RPMI7951 (cell line): ENCODE measurements at places on chromosomes 16 and 17.
A peak's percentile ranks its signal among the peaks of the same experiment; 100 is the strongest.

DNA sequence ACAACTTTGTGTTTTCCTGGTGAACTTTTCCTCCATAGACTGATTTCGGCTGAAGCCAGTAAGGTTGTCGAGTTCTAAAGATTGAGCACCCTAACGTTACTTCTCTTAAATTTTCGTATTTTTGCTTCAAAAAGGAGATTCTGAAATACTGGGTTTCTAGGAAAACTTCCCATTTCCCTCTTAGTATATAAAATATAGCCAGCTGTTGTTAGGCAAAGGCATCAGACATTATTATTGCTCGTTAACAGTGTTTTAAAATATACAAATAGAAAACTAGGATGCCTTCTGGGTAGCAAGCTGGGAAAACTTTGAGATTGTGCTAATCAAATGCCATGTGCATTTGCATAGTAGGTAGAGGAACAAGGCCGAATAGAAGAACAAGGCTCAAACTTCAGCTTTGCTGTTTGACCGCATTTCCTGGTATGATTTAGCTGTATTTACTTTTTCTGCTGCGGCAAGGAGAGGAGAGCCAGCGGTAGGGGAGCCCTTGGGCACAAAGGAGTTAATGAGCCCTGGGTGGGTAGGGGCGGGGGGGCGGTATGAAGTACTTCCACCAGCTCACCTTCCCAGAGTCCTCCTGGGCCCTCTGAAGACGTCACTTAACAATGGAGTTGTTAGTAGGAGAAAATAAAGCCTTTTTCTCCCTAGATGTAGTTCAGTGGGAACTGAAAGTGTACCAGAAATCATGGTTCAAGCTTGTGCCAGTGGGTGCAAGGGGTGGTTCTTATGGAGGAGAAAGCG, 151.9 kb downstream of the MSI2 start:
- no peak for DNase-seq

DNA sequence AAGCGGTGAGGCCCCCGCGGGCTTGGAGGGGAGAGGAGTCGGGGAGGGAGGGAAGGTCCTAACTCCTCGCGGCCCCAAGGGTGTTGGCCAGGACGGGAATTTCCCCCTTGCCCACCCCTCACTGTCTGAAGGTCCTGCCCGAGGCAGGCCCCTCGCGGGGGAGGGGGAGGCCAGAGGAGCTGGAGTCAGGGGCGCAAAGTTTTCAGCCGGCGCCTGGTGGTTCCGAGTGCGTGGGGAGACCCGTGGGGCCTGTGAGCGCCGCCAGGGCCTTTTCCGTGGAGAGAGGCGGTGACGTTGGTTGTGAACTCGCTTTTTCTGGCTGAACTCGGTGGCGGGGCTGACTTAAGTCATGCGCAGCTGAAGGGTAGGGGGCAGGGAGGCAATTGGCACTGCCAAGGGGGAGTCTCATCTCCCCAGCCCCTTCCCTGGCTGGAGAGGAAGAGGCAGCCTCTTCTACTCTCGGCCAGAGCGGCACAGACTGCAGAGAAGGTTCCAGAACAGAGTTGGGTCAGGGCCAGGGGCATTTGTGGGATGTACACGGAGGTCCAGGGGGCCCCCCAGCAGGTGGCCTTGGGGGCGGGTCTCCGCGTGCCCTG, 1.5 kb downstream of the CACNA1H start:
- DNase-seq = no peak

- DNase-seq = no peak
Observed at GRCh38 chr17:38969281-38969680, 2.1 kb upstream of the FBXO47 start.

DNA sequence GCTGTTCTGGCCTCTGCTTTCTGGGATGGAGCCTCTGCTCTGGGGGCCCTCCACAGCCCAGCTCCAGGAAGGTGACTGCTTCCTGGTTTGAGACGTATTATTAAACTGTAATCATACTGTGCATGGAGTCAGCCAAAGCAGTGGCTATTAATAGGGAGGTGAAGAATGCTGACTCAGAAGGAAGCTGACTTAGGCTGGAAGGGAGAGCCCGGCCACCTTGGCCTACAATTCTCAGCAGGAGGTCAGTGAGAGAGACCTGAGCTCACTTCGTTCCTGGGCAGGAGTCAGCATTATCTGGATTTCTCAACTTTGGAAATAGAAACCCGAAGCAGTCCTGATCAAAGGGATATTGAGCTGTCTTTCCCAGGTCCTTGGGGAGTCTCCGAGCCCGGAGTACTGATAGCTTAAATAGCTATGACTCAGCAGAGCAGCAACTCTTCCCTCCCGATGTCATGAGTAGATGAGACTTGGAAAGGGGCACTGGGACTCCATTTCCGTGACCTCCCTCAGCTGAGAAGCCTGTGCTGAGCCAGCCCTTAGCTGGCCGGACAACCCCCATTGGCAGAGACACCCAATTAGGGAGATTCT, 91.8 kb downstream of the YPEL2 start:
- peak; percentile 62 for DNase-seq

DNA sequence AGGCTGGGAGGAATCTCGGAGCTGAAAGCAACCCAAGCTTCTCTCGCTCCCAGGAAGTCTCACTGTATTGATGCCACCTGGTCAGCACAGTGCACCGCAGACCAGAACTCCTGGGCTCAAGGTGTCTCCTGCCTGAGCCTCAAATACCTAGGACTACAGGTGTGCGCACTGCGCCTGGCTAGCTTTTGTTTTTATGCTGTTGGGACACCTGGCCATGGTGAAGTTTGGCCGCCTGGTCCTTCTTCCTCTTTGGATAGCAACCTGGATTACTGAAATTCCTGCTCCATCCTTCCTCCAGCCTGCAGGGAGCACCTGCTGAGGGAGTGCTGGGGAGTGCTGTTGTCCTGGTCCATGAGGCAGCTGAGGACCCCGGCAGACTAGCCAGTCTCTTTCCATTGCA, 56.6 kb downstream of the COTL1 start:
- no peak for DNase-seq

GRCh38 chr16:726438-727290, at the start of the genes CCDC78 and HAGHL:
TSS of gene CCDC78 (minus strand) at chr16:726443. CDS start at chr16:726367, 76 bp downstream.
TSS of gene HAGHL (plus strand) at chr16:727106. CDS start at chr16:727510, 404 bp downstream.
- DNase-seq = peak; percentile 34

- DNase-seq = no peak
Observed at GRCh38 chr17:30380643-30381339, 2.1 kb downstream of the CPD start.

DNA sequence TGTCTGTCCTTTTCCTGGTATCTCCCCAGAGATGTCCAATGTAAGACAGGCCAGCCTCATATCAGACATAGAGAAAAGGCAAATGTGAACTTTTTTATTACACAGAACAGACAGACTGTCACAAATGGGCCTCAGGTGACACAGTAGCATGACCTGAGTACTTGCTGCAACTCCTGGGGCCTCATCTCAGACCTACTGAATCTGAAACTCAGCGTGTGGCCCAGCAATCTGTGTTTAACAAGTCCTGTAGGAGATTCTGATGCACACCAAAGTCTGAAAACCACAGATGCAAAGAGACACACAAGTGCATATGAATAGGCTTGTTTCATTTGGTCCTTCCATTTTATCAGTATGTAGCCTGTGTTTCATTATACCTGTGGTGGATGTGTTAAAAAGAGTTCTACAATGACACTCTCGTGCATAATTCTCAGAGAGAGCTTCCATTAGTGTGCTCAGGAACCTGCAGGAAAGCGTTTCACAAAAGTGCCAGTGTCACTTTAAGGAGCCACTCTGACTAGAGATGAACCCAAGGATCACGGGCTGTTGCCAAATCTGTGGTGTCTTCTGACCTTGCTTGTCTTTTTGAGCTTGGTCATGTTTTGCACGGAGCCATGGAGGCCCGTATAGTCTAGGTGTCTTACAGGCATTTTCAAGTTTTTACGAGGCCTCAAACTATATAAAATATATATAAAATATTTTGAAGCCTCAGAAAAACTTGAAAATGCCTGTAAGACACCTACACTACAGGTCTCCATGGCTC, 33.8 kb upstream of the NF1 start:
- DNase-seq = no peak

DNA sequence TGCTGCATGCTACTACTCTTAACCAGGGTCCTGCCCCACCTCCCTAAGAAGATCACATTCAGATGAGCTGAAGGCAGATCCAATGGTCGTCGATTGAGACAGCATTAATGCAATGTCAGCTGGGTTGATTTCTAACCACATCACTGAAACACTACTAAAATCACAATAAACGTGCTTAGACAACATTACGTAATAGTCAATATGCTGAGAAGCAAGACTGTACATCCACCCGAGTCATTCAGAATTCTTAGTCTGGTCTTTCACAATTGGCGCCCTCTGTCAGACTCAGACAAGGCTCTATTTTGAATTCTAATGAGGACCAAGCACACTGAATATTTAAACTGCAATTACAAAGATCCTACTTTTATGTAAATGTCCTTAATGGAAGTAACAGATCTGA, 205.2 kb downstream of the STX8 start:
- DNase-seq = no peak
